ENCODE measurements at places on chromosomes 3 and 15.

DNA sequence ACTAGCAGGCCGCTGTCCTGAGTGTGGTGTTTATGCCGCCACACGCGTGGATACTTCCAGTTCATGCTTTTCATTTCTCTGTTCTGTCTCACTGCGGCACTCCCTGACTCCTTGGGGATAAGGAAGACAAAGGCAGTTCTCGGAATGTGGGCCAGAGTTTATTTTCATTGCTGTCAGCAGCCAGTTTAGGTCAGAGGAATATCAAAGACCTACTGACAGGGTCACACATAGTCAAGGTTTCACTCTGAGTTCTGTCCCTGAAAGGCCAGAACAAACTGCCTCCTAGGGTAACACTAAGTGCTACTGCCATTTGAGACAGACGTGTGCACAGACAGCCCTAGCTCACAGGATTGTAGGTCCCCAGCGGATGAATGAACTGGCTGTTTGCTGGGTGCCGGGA lies 27.3 kb upstream of the SPTBN5 start:
- ATAC-seq = no peak

- ATAC-seq = no peak
Observed at GRCh38 chr3:133206921-133207320, 168.7 kb downstream of the TMEM108 start.

DNA sequence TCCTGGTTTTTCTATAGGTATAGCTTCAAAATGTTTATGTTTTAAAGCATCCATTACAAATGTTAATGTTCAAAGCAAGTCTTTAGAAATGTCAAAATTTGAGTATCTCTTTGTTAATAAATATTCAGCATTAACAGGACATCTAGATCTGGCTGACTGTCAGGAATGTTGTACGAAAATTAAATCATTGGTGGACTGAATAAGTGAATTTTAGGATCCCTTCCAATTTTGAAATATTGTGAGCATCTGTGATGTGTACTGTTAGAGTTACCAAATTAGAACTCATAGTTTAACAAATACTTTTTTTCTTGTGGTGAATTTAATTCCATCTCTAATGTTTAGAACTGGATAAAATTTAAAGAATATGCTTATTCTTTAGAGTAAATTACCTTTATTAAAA lies 30.1 kb upstream of the CFAP20DC start:
- ATAC-seq = peak; percentile 61

DNA sequence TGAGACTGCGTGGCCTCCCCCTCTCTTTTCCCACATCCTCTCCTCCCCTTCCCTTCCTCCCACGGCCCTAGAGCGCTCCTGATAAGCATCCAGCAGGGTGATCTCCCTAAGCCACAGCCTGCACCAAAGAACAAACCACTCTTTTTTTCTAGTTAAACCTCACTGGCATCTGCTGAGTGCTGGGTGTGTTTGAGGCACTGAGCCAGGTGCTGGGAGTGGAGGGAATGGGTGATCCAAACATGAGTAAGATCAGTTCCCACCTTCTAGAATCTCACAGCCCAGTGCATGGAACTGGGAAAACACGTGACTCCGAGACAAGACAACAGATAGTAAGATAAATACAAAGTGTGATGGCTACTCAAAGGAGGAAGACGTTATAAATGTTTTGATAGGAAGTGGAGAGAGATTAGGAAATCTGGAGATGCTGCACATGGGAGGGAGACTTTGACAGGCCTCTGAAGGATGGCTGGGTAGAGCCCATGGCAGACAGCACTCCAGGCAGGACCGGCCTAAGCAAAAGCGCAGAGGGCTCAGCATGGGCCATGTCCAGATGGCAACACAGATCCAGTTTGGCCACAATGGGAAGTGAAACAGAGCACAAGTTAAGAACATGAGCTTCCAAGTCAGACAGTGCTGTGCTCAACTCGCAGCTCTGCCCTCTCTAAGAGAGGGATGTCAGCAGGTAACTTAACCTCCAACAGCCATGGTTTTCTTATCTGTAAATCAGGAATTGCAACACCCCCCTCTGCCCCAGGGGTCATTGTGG lies 55.6 kb downstream of the CCR3 start:
- no peak for ATAC-seq

GRCh38 chr3:53147151-53147902 lies 13.7 kb upstream of the PRKCD start:
- ATAC-seq = no peak

DNA sequence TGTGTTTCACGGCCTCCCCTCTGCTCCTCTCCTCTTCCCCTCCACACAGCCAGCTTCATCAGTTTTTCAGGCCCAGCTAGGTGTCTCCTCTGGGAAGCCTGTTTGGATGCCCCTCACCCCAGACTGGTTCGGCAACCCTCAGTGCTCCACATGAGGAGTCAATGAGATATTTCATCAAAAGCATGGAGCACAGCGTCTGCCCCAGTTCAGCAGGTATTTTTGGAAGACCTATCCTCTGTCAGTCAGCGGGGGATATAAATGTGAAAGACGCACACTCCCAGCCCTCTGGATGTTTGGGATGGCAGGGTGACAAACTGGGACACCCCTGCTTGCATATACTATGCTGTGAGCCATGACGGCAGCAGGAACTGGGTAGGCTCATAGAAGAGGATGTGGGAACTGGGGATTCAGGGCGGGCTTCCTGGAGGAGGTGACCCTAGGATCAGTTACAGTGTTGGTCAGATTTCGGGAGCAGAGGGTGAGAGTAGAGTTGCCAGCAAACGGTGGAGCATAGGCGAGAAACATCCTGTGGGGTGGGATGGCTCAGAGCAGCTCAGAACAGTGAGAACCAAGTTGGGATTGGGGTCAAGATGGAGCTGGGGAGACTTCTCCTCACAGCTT lies 42.9 kb downstream of the PXYLP1 start:
- no peak for ATAC-seq

DNA sequence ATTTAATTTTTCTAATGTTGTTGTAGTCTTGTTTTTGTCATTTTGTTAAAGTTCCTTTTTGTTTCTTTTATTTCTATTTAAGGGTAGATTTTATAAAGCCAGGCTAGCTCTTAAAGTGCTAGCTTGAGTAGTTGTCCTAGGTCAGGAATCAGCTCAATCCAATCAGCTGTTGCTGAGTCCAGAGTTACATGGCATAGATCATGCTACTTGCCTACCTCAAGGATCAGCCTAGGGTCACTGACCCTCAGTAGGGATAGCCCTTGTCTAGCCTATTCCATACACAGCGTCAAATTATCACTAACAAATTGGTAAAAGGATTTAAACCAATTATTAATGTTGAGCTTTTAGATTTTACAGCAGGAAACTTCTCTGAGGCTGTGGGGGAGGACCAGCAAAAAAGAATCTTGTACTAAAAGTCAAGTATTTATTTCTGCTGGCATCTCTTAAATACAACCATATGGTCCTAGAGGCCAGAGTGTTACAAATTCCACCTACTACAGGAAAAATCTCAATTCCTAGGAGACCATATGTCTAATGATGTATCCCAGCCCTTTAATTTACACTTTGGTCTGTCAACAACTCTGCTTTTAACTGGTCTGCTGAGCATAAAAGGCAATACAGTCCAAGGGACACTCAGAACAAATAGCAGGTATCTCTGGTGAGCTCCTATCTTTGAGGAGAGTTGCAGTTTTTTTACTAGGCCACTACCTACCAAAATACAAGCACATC lies 138.3 kb upstream of the PTPRG start:
- ATAC-seq = no peak

GRCh38 chr15:87681104-87681503 lies 575.4 kb downstream of the NTRK3 start:
- ATAC-seq = no peak

GRCh38 chr3:156615592-156616173 lies 58.7 kb upstream of the TIPARP start:
- peak; percentile 82 for ATAC-seq

- ATAC-seq = peak; percentile 28
Observed at GRCh38 chr3:139534455-139534812, 5.1 kb downstream of the RBP1 start.

DNA sequence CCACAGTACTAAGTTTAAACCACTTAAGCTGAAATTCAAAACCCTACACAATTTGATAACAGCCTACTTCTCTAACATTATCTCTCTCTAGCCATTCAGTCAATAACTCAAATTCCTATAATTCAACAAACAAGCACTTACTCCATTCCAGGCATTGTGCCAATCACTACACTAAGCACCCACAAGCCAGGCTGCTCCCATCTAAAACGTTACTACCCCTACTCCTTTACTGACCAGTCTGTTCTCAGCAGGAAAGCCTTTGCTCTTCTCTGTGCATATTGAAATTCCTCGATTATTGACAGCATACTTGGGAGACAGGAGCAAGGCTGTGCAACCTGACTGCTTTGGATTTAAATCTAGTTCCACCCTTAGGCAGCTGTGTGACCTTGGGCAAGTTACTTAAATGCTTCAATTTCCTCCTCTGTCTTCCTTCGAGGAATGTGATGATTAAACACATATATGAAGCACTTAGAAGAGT lies 177.2 kb upstream of the THBS1 start:
- ATAC-seq = peak; percentile 70

DNA sequence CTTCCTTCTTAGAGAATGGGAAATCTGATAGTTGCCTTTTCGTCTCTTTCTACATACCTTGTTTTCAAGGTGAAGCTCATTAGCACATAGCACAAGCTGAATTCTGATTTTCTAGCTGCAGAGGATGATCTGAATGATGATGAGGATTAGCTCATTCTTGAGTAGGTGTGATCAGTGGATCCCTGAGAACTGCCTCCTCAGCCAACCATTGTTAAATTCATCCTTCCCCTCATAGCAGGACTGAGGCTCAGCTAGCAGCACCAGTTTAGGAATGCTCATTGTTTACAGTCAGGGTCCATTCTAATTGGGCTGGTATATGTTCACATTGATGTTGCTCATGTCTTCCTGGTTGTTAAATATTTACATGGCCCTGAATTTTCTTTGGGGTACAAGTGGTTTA lies 299.9 kb upstream of the MME start:
- ATAC-seq = no peak

- peak; percentile 38 for ATAC-seq
Observed at GRCh38 chr15:84598993-84599392, 1.8 kb upstream of the ZSCAN2 start.

DNA sequence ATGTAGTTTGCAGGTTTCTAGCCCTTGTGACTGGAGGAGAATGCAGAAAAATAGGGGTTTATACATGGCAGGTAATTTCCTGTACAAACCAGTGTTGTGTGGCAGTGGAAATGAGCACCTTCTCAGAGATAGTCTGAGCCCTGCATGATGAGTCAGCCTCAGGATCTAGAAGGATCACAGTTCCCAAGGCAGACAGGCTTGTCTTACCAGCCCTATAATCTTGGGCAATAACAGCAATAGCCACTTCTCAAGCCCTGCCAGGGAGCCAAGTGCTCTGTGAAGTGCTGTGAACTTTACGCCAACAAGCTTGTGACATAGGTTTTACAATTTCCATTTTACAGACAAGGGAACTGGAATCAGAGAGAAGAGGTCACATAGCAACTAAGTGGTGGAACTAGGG lies 89.4 kb downstream of the CD47 start:
- no peak for ATAC-seq

- no peak for ATAC-seq
Observed at GRCh38 chr15:100951965-100952364, 32.8 kb downstream of the LRRK1 start.

DNA sequence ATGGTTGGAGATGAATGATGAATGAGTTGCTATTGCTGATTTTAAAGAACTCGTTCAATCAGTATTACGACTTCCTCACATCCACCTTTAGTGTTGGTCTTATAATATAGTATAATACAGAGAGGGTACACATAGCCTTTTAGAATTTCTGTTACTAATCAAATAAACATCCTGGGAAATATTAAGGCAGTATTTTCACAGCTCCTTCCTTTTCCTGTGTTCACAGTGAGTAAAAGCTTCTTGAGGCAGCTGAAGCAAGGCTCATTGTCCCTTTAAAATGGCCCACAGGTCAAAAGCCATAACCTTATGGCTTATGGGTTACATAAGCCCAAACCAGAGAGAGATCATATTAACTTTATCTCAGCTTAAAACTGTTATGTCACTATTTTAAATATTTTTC lies 1.3 kb upstream of the BTLA start:
- ATAC-seq = no peak

DNA sequence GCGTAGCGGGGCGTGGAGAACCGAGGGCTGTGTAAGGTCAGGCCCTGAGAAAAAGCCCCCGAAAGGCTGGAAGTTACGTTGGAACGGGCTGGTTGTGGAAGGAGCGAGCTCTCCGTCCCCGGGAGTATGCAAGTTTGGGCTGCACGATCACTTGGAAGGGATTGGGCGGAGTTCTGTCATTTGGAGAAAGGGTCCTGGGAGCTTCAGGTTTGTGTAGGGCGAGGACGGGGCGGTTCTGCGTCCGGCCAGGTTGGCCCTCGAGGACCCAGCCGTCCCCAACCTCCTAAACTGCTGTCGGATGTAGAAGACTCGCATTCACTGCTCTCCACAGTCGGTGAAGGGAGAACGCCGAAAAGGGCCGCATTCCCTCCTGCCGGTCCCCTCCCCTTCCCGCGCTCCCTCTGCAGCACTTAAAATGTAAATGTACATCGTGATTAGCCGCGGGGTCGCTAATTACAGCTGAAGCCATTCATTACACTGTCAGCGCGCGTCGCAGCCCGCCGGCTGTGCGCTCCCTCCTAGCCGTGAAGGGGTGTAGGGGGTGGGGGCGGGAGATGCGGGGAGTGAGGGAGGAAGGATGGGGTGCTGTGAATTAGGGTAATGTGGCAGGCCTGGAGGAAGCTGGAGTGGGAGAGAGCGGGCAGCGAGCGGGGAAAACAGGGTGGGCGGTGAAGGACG lies 2.5 kb upstream of the RPP25 start:
- ATAC-seq = no peak

DNA sequence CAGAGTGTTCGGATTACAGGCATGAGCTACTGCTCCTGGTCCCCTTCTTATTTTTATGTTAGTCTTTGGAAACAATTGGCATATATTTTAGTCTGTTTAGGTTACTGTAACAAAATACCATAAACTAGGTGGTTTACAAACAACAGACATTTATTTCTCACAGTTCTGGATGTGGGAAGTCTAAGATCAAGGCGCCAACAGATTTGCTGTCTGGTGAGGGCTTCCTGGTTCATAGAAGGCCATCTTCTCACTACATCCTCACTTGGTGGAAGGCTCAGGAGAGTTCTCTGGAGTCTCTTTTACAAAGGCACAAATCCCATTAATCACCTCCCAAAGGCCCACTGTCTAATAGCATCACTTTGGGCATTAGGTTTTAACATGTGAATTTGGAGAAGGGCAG lies 101.0 kb downstream of the APBA2 start:
- no peak for ATAC-seq

DNA sequence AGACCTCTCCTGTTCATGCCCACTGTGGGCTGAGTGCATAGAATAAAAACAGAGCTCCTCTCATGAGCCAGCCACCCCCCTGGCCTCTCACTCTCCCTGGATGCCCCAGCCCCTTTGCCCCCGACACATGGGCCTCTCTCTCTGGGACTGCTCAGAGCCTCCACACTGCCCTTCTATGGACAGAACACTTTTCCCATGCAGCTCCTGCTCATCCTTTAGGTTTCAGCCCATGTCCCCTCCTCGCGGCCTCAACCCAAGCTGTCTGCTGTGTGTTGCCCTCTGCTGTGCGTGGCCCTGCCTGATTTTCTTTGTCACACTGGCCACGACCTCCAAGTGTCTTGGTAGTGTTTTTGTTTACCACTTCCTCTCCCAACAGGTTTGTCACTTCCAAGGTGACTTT lies 20.7 kb upstream of the PRR23E start:
- ATAC-seq = peak; percentile 4
